ENCODE measurements at places on chromosomes 5 and 9. TPM values are rescaled to one million over a fixed set of nuclear protein-coding genes. Genes with fewer than 3 reads are reported as not detected.

The C6 gene
- 16.2 TPM for polyA plus RNA-seq

The PAPPA gene
- 5.4 TPM for polyA plus RNA-seq

The GRIN3A gene
- not detected for polyA plus RNA-seq

The CAPSL gene
- 0.66 TPM for polyA plus RNA-seq

The PCDHB16 gene
- 3.3 TPM for polyA plus RNA-seq

The SPINK5 gene
- polyA plus RNA-seq = 2.6 TPM
